ENCODE measurements at places on chromosomes 7 and 10.

GRCh38 chr10:3720228-3721019 lies 64.6 kb downstream of the KLF6 start:
- no peak for DNase-seq

- DNase-seq: peak; percentile 40
These were observed 40.8 kb downstream of the HK1 start for GRCh38 chr10:69318867-69319727.

DNA sequence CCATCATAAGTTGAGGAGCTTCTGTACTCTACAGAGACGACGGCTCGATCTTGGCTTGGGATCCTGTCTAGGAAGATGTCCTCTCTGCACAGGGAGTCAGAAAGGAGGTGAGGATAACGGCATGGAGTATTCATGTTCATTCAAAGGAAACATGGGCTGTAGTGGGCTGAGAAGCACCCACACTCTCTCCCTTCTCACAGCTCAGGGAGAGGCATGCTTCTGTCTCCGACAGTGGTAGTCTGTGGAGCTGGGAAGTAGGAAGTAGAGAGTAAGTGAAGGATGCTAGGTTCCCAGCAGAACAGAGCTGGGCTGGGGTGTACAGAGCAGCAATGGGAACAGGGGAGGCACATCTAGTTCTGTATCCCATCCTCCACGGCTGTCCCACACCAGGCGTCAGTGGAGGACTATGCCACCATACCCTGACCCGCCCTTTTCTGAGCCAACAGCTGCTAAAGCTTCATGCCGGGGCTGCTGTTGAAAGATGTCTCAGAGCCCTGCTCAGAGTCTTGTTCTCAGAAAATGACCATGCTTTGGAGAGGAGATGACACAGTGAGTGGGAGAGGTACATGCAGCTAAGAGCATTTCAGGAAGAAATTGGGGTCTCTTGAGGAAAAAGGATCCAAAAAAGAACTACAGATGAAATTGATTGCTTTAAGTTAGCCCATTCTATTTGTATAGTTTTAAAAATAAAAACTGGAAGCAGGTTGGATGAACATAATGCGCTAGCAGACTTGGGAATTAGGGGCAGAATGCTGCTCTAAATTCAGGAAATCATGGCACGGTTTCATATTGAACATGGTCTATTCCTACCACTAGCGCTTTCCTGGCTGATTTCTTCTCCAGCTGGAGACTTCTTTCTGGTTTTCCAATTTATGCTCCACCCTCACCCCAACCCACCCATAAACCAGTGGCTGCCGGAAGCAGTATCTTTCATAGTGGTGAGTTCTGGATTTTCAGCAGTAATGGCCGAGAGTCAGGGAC lies 138.6 kb downstream of the CHN2 start:
- DNase-seq: no peak

DNA sequence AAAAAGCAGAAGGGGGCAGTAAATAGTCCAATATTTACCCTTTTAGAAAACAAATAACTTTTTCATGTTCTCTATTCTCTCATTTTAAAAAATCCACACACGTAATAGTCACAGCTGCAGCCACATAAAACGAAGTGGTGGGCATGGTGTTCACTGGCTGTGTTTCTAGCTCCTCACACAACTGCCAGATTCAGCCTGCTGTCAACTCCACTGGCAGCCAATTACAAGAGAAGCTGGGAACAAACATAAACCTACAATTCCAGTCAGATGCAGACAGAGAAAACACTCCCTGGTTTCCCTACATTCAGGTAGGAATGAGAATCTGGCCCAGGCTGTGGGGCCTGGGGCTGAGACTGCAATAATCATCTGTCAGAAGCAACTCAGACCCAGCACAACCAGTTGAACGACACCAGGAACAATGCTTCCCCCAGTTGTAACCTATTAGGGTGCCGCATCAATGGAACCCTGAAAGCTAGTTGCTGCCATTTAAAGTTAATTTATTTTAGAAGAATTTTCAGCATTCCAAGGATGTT lies 29.1 kb downstream of the ERCC6 start:
- DNase-seq: no peak

GRCh38 chr7:130182990-130183389 lies 22.2 kb downstream of the TMEM209 start:
- no peak for DNase-seq

DNA sequence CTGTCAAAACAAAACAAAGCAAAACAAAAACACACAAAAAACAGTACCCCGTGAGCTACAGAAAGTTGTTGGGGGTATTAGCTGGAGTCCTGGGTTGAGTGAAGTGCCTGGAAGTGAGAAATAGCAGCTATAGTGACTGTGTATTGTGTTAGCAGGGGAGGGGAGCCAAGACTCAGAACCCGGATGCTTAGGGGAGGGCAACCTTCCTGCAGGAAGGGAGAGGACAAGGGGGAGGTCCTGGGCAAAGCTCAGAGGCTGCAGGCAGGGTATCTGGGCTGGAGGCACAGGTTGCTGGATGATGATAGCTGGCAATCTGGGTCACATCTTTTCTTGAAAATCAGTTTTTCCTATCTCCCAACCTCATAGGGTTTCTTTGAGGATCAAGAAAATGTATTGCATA lies 75.8 kb upstream of the PARD3 start:
- DNase-seq: no peak

DNA sequence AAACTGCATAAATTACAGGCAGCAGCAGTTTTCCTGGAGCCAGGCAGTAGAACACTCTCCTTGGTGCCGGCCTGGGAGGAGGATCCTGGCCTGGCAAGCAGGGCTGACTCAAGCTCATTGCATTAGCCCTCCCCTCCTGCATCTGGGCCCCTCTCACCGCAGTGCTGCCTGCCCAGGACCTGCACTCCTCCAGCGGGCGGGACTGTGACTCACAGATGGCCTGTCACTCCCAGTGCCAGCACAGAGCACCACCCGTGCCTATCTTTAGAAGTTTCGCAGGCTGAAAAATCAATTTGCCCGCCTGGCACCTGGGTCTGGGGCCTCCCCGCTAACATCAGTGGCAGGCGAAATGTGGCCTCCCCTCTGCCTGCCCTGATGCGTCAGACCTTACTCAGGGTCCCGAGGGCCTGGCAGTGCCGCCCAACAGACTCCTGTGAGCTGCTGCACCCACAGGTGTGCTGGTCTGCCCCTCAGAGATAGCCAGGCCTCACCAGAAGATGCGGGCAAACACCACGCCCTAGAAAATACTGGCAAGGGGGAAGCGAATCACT lies 123.8 kb downstream of the KCNMA1 start:
- no peak for DNase-seq

DNA sequence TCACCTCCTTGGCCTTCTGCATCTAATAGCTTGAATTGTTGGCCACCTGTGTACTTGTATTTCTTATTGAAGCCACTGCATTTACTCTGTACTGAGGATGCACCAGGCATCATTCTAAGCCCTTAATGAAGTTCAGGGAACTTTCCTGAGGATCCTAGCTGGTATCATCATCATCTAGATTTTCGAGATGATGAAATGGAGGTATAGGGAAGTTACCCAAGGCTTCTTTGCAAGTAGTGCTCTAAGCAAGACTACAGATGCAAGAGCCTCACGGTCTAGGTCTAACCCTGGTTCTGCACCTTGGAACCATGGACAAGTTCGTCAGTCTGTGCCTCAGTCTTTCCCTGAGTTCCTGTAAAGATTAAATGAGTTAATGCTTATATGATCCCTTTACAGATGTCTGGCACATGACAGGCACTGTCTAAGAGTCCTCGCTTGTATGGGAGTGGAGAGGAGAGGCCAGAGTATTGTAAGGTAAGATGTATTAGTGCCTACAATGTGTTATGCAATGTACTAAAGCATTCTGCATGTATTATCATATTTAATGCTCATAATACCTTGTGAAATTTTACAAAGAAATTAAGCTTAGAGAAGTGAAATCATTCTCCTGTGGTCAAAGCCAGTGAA lies 145.1 kb downstream of the KCNMA1 start:
- DNase-seq: no peak

- DNase-seq: no peak
These were observed 312.7 kb upstream of the SP8 start for GRCh38 chr7:21099432-21099831.

GRCh38 chr7:76372984-76373833 lies 14.4 kb upstream of the YWHAG start:
- no peak for DNase-seq

DNA sequence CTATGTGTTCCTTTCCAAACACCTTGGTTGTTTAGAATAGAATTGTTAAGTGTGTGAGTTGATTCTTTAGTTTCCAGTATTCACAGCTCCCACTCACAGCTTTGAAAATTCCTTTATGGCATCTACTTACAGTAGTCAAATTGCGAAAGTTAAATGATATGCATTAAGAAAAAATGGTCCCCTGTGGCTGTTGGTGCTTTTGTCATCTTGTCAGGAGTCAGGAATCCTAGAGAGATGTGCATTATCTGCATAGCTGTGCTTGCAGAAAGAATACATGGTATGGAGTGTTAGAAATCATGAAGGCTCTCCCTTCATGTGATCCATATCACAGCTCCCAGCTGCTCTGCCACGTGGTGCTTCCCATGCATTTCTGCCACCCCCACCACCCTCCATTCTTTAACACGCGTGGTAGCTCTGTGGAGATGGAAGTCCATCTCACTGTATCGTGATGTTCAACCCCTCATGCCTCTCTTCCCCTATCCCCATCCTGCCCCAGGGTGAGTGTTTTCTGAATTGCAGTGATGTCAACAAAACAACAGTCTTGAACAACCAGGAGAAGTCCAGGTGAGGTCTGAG lies 29.2 kb upstream of the CTTNBP2 start:
- no peak for DNase-seq

DNA sequence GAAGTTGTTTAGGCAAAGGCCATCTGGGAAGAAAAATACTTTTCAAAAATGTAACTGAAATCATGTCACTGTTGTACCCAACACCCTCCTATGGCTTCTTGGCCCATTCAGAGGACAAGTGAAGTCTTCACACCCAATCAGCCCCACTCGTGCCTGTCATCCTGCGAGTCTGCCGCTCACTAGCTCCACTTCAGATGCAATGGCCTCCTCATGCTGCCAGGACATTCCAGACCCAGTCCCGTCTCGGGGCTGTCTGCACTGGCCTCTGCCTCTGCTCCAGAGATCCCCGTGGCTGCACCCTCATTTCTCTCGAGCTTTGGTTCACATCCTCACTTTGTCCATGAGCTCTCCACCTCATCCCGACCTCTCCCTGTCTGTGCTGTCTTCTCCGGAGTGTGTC lies 227.1 kb downstream of the KCNMA1 start:
- no peak for DNase-seq

DNA sequence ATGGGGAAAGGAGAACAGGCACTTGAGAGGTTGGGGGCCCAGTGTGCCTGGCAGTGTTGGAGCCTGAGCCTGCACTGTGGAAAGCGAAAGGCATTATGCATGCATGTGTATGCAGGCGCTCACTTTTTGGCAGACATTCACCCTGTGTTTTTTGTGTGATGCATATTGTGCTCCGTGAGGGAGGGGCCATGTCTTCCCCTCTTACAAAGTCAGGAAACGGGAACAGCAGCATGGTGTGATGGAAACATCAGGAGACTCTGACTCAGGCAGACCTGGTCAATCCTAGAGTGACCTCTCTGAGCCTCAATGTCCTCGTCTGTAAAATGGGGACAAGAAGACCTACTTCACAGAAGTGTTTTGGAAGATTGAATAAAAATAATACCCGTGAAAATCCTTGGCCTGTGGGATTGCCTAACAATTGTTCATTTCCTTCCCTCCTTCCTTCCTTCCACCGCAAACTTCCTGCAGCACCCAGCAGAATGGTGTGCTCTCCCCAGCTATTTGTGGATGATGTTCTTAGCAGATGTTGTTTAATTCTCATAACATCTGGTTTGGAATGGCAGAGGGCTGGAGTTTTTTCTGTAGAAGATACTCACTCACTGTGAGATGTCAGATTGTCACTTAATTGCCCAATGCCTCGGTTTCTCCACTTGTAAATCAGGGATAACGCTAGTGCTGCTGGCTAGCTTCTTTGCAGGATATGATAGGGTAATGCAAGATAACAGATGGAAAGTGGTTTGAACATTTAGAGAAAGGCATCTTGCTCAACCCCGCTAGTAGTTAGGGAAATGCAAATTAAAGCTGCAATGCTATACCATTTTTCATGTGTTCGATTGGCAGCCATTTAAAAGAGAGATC lies 39.8 kb downstream of the CDH23 start:
- DNase-seq: no peak

DNA sequence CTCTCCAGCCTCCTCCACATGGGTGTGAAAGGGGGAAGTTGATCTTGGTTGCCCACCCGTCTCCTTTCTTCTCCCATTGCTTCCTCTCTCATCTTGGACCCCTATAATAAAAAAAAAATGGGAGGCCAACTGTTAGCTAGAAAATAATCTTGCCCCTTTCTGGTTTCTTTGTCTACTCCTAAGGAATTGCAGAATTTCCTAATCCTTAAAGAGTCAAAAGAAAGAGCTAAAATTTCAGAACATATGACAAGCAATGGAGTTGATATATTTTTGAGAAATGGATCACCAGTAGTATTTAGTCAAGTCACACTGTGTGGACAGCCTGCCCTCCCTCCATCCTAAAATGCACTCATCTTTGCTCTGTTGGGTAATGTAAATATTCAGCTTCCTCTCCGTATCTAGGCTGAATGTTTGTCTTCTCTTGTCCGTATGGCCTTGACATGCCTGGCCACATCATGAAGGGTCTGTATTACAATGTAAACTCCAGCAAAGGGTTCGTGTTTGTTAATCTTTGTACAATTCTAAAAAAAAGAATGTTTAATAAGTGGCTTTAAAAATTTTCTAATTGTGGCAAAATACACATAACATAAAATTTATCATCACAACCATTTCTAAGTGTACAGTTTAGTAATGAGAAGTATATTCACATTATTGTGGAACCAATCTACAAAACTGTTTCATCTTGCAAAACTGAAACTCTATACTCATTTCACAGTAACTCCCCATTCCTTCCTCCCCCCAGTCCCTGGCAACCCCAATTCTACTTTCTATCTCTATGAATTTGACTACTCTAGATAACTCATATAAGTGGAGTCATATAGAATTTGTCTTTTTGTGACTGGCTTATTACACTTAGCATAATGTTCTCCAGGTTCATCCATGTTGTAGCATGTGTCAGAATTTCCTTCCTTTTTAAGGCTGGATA lies 71.5 kb downstream of the ZNF92 start:
- DNase-seq: no peak

DNA sequence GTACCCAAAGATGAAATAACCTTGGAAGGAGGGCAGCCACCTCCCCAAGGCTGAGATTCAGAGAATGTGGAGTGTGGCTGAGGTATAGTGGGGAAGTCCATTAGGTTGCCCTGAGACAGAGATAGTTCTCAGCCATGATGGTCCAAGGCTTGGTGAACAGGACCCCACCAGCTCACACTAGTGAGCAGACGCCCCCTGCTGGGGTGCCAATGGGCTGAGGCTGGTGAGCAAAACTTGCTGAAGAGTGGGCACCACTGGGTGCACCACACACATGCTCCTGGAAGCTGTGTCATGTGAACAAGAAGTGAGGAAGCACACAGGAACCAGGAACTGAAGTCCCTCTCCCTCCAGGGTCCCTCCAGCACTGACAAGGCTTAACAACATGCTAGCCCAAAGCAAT lies 8.9 kb downstream of the FBXL13 start:
- no peak for DNase-seq

DNA sequence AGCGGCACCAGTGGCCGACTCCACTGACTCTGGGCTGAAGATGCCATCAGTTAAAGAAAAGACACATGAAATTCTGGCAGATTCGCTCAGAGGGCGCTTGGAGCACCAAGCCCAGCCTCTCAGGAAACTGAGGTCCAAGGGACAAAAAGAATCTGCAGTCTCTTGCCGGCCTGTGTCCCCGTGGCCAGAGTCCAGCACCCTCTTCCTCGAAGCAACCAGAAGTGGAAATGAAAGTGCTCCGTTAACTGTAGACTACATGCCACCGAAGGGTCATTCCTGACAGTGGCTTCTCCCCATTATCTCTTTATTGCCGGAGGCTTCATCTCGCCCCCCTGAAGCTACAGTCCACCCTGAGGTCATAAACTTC lies 1.0 kb upstream of the CHST15 start:
- DNase-seq: no peak

- no peak for DNase-seq
These were observed 76.2 kb upstream of the NMT2 start for GRCh38 chr10:15244635-15245197.
